Stimulated activated CD4-positive, alpha-beta T cell treated with anti-CD3 and anti-CD28 coated beads, Interleukin-4, amount 100 ng/mL, for 4 hours (primary cell): ENCODE measurements at places on chromosomes 4 and X.

- DNase-seq = no peak
Observed at GRCh38 chr4:150394046-150394445, 187.9 kb upstream of the MAB21L2 start.

- no peak for DNase-seq
Observed at GRCh38 chr4:79920163-79920853, 152.7 kb downstream of the ANTXR2 start.

DNA sequence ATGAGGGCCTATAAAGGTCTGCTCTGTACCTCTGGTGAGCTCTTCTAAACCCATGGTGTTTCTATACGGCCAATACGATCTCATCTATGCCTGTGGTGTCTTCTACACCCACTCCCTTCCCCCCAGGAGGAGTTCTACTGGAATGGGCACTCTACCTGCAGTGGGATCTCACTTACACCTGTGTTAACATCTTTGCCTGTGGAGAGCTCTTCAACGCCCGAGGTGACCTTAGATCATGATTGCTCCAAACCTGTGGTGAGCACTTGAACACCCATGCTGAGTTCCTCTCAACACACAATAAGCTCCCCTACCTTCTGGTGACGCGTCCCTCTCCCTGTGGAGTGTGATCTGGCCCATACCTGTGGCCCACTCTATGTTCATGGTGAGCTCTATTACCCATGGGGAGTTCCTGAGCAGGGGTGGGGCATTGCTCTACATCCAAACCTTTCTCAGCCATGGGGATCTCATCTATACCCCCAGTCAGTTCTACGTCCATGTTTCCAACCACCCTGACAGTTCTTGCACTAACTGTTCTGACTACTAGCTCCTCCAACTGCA, 48.6 kb downstream of the BCOR start:
- no peak for DNase-seq

DNA sequence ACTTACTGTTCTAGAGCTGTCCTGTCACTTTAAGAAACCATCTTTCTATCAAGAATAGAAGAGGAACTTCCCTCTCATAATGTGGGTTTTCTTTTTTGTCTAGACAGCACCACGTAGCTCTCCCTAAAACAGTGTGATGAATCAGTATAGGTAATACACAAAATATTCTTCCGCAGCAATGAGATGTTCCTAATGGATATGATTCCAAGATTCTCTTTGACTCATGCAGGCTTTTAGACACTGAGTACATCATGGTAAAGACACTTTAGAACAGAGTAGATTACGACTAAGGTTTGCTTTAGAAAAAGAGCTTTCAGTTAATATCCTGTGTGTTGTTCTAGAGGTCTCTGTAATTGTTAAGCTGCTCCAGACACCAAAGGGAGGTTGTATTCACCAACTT, 69.8 kb downstream of the PTTG2 start:
- no peak for DNase-seq

DNA sequence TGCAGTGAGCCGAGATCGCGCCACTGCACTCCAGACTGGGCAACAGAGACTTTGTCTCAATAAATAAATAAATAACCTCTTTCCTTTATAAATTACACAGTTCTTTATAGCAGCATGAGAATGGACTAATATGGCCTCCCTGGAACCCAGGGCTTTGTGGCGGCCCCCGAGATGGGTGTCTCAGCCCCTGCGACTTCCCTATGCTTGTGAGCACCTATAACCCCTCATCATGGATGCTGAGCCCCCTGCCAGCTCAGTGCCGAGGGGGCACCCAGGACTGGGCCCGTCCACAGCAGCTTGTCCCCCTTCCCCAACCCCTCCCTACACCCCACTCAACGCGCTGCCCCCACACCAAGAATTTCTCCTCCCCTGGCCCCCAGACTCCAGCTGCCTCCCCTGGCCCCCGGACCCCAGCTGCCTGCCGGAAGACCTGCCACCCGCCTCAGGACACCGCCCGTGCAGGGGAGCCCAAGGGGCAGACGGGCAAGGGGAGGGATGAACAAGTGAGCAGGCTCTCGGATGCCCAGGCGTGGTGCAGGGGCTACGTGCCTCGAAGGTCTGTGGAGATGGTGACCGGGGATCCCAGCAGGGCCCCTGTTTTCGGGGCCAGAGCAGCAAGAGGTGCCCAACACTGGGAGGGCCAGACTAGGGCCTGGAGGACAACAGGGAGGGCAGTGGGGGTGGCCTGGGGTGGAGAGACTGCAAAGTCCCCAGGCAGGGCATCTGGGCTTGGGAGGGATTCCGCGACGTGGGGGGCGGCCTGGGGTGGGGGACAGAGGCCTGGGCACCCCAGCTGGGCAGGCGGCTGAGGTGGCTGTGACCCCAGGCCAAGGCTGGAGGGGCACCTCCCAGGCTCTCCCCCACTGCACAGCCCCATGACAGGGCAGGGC, 74.0 kb downstream of the FAM53A start:
- DNase-seq = no peak

GRCh38 chr4:36930562-36931111, 313.9 kb upstream of the NWD2 start:
- no peak for DNase-seq

DNA sequence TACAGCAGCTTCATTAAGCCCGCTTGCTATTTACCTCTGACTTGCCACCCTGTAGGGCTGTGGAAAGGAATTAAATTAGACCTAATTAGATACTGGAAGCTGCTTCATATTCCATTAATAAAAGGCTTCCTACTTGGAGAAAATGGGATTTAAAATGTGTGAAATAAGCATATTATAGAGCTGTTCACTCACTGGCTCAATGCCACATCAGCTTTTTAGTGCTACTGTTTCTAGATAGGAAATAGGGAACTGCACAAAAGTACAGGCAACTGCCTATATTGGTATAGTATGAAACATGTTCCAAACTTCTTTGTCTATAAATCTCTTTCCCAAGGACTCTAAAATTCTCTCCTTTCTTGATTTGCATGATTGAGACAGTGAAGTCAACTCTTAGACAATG, 407.9 kb upstream of the AADAT start:
- no peak for DNase-seq

- DNase-seq = no peak
Observed at GRCh38 chr4:14293582-14293981, 666.1 kb upstream of the BOD1L1 start.

DNA sequence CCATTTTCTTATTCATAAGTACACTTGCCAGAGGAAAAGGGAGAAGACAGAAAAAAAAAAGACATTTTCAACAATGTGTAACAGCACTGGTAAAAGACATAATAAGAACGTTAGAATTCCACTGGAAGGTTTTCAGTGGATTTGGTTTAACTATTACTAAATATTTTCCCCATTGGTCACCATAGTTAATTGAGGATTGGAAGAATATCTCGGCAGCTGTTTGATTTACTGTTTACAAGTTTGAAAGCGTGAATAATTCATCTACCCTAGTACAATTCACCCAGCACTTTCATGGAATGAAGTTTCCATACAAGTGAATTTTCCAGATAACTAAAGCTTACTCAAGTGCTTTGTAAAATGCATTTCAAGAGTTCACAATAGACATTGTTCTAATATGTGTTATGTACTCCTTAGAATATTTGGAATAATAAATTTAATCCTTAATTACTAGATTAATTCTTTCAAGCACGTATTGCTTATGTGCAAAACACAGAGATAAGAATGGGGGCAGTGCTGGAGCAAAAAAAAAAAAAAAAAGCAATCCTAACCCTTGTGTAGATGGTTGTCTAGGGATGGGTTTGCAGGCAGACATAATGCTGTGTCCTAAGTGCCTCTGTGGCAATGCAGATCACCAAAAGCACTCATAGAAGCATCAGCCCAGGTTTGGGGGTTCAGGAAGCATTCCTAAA, 57.1 kb downstream of the ENPEP start:
- DNase-seq = no peak

GRCh38 chr4:20676501-20677197, 23.6 kb upstream of the PACRGL start:
- no peak for DNase-seq

DNA sequence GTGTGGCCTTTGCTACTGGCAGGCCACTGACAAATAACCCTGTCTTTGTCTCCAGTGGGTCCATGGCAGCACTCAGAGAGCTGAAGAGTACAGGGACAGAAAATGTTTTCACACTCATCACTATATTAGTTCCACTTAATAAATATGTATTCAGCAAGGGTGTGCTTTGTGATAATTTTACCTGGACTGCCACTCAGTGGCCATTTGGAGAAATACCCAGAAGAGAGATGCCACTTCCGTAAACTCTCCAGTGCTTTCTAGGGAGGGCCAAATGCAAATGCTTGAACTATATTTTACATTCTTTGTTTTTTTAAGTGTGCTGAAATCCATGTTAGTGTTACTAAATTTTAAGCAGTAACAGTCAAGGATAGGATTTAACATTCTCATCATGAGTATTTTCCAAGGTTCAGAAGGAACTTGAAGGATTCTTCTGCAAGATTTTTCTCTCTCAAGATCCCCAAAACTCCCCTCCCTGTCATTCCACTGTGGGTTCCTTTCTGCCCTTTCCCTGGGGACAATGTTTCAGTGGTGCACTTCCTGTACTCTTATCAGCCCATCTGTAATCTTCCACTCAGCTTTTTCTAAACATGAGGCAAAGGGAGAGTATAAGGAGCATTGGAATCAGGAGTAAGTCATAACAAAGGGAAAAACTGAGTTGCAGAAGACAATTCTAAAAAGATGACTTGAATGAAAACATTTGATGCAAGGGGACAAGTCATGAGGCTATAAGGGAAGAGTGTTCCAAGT, 46.0 kb downstream of the TFDP3 start:
- DNase-seq = no peak

DNA sequence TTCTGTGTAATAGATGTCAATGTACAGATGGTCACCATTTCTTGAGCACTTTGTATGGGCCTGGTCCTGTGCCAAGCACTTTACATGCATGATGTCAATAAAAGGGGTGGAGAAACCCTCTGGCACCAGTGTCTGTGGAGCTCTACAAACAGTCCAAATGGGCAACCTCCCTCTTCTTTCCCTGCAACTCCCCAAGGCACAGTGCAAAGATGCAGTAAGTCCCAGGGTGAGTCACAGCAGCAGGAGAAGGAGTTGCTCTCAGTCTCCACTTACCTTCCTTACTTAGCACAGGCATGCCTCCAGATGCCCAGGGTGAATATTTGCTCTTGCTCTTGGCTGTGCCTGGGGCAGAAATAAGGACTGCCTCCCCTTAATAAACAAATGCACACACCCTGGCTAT, 4.3 kb downstream of the OCIAD2 start:
- DNase-seq = no peak

DNA sequence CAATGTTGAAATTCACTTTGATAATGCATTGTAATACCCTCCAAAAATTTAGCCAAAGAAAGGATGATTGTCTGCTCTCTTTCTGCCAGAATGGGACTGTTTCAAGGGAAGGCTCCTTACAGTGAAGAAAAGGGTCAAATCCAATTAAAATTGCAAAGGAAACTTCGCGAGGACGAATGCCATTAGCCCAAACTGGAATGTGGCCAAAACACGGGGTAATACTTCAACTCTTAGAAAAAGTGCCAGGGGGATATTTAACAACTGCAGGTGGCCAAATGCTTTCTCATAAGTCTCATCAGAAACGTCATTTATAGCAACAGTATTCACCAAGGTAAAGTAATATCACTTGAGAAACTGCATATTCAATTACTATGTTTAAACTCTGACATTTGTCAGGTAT, 29.0 kb downstream of the NKX3-2 start:
- no peak for DNase-seq

- DNase-seq = no peak
Observed at GRCh38 chr4:134320048-134320447, 118.5 kb upstream of the PABPC4L start.

- DNase-seq = no peak
Observed at GRCh38 chr4:37138789-37139188, 105.8 kb upstream of the NWD2 start.

DNA sequence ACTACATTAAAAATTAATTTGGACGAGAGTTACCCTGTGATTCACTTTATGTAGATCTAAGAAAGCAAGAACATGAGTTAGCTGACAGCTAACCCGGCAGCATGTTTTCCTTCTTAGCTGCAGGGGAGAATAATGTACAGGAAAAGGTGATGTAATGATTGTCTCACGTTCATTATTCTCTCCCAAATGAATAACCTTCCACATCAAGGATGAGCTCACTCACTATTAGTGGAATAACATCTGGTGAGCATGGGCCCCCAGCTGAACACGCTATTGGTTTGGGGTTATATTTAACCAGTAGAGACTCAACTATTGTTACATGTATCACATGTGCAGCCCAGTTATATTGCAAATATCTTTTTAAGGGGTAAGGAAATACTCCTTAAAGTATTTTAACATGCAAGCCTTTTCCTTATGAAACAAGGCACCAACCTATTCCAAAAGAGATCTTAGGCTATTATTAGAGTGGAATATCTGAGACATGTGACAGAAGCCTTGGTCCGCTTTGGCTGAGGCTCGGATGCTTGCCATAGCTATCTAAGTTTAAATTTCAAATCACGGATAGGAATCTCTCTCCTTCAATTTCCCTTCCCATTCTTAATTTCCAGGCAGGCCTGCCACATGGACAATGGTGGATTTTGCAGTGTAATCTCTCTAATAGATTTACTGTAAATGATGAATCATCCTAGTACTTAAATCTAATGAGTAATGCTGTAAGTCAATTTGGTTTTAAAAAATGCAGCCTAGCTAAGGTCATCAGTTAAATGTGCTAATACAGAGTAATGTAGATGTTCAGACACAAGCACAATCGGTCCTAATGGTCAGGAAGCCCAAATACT, 99.0 kb upstream of the OTUD4 start:
- no peak for DNase-seq

DNA sequence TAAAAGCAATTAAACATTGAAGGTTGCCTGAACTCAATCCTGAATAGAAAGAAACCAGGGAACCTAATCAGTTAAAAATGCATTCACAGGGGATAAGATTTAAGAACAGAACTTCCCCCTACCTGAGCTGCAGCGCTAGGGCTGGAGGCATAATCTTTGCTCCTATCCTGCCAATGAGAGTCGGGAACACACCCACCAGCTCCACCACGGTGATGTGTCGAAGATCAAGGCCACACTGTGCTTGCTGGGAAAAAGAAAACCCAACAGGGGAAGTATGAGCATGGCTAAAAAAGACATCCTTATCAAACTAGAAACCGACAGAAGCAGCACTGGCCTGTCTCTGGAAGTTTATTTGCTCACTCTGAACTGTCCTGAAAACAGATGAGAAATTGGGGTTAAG, 66.3 kb downstream of the SRPX start:
- DNase-seq = no peak

- DNase-seq = peak; percentile 25
Observed at GRCh38 chr4:10118048-10119004, 1.7 kb upstream of the WDR1 start.

DNA sequence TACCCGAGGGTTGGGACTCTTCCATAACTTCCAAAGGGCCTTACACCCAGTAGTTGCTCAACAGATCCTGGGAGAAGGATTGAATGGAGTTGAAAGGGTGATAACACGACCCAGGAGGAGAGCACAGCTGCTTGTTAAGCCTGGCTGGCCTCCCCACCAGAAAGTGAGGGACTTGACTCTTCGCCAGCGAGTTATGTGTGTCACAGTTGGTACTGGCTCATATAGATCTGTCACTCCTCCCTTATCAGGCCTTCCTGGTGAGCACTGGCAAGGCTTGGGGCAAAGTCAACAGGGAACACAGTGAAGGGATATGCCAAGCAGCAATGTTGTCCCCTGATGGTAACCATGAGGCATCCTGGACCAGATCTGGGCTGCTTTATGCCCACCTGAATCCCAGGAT, 35.8 kb downstream of the APLN start:
- DNase-seq = no peak
